ENCODE measurements at places on chromosomes 1 and 21.

- no peak for DNase-seq
Measured at GRCh38 chr1:147786536-147786935, 26.1 kb upstream of the GJA5 start.

DNA sequence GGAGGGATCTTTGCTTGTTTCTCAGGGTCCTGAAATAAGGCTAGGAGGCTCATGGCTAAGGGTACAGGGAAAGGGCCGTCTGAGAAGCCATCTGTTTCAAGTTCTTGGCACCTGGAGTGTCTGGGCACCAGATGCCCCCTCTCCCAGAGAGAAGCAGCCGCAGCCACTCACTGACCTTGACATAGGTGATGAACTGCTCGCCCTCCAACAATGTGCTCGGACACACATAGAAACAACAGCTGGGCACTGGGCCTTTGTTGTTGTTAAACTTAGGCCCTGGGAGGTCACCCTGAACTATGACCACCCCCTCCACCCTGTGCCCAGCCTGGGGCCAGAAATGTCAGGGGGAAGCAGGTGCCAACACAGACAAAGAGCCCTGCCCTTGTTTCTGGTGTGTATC, 9.2 kb upstream of the TNNI1 start:
- DNase-seq, result no peak

DNA sequence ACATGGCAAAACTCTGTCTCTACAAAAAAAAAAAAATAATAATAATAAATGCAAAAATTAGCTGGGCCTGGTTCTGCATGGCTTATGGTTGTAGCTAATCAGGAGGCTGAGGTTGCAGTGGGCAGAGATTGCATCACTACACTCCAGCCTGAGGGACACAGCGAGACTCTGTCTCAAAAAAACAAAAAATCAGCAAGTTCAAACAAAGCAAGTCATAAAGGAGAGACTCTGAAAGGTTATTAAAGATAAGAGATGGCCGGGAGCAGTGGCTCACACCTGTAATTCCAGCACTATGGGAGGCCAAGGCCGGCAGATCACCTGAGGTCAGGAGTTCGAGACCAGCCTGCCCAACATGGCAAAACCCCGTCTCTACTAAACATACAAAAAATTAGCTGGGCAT, 28.8 kb downstream of the COP1 start:
- no peak for DNase-seq

- no peak for DNase-seq
Measured at GRCh38 chr1:44821240-44821715, 13.0 kb downstream of the BTBD19 start.

DNA sequence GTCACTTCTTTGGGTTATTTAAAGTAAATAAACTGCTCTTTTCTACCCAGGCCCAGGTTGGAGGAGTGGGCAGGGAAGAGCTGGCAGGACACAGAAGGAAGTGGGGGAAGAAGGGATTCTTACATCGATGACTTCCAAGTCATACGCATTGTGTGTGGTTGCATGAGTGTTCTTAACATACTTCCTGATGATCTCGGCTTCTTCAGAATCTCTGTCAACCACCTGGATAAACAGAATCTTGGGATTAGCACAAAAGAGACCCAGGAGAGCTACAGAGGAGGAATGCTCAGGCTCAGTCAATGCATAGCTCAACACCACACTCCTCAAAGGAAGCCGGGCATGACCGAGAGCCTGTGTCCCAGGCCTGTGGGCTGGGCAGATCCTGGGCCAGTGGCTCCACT, 42.1 kb downstream of the PARP1 start:
- DNase-seq, result no peak

- no peak for DNase-seq
Measured at GRCh38 chr1:234900595-234900994, 228.0 kb downstream of the TOMM20 start.

- DNase-seq, result no peak
Measured at GRCh38 chr21:37766129-37766528, 150.1 kb downstream of the KCNJ6 start.

DNA sequence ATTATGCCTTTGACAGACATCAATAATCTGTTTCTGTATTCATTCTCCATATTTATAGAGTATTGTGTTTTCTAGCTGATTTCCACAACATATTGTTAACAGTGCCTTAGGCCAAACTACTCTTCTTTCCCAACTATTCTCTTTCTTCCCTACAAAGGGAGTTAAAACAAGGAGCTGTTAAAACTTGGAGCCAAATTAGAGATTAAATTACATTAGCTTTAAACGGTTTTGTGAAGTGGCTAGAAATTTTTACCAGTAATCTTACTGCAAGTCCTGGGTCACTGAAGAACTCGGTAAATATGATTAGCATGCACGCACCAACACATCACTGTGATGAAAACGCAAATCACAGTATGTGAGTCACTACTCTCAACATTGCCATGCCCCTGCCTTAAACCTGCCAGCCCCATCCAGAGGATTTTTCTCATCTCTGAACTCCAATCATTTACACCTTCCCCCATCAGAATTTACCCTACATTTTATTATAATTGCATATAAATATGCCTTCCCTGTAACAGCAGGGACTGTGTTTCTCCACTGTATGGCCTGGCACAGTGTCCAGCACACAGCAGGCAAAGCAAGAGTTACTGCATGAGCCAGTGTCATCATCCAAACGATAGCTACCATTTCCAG, 1.5 kb upstream of the PRDX6 start:
- no peak for DNase-seq

- DNase-seq, result no peak
Measured at GRCh38 chr1:5725406-5725805, 266.8 kb downstream of the NPHP4 start.

- DNase-seq, result no peak
Measured at GRCh38 chr1:167836197-167836596, 77.7 kb downstream of the ADCY10 start.

DNA sequence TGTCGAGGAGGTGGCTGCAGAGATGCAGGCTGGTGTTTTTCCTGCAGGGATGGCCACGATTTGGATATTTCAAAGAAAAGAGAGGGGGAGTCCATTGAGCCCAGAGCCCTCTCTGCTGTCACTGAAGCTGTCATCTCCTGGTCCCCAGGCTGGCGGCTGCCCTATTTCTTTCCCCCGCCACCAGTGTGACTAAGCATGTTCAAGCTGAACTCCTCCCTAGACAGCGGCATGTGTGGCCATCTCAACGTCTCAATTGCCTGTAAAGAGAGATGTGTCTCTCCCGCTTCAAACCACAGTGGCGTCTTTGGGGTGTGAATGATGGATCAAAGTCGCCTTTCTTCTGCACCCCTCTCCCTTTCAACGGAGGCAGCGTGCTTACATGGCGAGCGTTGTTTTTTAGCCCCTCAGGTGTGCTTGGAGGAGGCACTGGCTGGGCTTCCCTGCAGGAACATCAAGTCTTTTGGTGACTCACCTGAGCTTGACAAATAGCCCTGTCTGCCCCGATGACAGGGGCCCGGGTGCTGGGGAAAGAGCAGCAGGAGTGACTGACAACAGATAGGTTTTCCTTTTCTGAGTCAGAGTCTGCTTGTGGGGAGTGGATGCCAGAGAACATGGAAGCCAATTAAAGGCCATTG, 346.4 kb upstream of the AJAP1 start:
- DNase-seq, result no peak

GRCh38 chr1:212042436-212042835, 6.9 kb downstream of the DTL start:
- no peak for DNase-seq

DNA sequence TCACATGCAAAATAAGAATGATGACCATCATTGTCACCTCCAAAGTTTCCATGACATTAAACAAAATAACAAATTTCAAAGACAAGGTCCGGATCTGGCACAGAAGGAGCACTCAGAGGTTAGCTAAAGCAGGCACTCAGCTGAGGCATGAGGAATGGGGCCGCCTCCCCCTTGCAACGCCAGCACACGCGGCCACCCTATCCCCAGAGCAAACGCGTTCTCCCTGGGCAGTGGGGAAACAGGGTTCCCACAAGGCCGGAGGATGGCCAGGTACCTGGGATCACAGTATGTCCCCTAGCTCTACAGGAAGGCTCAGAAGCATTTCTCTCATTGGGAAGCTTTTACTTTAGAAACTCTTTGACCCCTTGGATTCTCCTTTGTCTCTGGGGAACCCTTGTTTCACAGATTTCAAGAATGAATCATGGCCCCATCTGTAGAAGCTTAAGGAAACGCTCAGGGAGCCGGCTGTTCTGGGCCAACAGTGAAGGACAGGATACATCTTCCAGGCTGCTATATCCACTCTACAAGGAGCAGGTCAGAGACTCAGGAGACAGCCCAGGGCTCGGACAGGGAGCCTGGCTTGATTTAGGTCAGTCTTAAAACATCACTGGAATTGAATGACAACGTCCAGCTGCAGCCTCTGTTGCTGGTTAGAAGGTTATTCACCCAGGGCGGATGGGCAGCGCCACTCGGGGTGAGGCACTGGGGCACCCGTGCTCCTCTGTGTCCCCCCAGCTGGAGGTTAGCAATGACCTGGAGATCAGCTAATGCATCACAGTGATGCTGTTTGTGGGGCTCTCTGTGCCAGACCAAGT, 496.4 kb downstream of the NPHP4 start:
- no peak for DNase-seq

- DNase-seq, result no peak
Measured at GRCh38 chr1:119409731-119410130, 5.2 kb upstream of the HSD3B2 start.

GRCh38 chr1:204530932-204531331, 14.7 kb downstream of the MDM4 start:
- DNase-seq, result no peak

DNA sequence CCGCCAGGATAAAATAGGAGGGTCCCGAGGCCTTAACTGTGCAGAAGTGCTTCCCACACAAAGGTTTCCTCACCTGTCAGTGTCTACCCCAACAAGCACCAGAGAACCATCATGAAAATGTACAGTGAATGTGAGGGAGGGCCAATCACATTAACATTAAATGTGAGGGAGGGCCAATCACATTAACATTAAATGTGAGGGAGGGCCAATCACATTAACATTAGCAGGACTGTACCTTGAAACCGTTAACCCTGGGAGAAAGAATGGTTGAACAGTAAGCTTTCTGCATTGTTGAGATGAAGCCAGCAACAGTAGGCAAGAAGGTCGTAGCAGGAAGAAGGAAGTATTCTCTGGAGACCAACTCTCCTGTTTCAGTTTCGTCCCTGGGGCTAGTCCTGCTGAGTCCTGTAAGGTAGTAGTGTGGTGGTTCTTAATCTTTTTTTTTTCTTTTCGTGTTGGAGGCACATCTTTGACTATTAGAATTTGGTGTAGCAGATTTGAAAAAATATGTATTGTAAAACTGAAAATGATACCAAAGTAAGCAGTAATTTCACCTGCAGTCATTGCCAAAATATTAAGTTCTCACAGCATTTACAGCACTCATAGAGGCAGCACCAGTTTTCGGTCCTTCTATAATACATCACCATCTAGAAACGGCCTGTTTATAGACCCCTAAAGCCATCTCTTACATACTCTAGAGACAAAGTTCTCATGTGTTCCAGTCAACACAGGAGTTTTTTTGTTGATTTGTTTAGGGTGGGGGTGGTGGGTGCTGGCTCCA, 98.6 kb upstream of the PPP2R5A start:
- DNase-seq, result no peak

DNA sequence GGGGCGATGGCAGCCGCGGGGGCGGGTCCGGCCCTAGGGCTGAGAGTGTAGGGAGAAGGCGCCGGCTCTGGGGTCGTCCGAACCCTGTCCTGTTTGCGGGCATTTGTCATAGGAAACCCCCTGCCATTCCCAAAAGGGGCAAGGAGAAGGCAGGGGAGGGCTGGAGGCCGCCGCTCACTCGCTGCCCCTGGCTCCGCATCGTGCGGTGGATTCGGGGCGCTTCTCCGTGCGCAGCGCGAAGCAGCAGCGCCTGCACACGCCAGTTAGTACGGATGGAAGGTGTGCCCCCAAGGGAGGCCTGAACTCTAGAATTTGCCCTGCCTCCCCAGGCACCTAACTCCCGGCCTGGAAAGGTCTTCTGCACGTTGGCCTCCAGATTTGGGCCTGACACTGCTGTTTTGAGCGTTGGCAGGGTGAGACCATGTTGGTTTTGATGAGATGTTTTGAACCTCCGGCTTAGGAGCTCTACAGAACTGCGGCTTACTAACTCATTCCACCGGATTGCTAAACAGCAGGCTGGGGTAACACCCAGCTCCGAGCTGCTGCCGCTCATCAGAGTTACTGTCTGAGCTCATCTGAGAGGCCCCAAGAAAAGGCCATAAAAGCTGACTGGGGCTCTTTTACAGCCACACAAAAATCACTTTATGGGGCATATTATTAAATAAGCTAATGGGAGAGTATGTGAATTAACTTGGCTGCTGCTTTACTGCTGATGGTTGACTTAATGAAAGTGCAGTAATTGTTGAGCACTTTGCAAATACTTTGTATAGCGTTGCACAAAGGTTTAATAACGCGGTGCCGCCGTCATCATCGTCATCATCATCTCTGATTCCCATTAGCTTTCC, 987 bp downstream of the GPR137B start:
- DNase-seq, result no peak

GRCh38 chr1:66197785-66198184, 336.2 kb upstream of the SGIP1 start:
- DNase-seq, result no peak

- DNase-seq, result no peak
Measured at GRCh38 chr1:4585216-4585615, 69.2 kb upstream of the AJAP1 start.

DNA sequence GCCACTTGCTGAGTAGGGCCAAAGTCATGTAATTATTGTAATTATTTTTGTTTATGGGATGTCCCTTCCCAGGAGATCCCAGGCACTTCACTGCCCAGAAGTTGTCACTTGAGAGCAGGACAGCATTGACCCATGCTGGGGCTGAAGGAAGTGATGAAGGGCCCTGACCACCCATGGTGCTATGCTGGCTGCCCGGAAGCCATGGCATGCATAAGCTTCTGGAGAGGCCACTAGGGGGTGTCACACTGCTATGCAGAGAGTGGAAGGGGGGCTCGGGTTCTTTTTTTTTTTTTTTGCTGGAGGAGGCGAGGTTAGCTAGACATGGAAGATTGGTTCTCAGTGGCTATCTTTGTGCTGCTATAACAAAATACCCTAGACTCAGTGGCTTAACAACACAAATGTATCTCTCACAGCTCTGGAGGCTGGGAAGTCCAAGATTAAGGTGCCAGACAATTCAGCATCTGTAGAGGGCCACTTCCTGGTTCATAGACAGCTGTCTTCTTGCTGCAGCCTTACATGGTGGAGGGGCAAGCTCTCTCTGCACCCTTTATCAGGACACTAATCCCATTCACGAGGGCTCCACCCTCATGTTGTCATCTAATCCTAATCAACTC, 84.9 kb downstream of the CNIH3 start:
- no peak for DNase-seq

DNA sequence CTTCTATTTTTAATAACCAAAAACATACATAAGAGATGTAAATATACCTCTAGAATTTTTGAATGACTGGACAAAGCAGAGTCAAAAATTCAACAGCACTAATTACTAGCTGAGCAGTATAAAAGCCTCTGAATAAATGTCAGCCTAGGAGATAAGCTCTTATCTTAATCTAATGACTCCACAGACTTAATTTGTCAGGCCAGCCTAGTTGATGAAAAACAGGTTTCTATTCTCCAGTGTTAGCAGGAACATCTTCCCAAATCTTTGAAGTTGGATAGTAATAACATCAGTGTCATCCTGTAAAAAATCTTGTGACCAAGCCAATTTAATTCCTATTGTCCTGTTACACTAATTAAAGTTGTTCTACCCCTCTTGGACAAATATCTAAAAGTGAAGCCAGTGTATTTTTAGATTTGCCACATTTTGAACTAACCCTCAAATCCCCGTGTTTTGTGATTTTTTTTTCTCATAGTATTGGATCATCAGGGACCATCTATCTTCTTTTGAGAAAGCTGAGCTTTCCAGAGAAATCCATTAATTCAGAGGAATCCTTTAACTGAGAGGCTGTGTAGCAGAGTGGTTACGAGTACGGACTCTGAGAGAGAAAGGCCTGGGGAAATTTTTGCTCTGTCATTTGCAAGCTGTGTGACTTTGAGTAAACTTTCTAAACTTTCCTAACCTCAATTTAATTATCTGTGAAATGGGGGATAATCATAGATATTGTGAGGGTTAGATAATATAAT, 41.2 kb downstream of the LMO4 start:
- no peak for DNase-seq

Data from stimulated activated CD8-positive, alpha-beta memory T cell treated with anti-CD3 and anti-CD28 coated beads, Interleukin-4, amount 100 ng/mL, for 1 hour (primary cell).